ENCODE measurements at places on chromosomes 13 and 19.
A peak's percentile ranks its signal among the peaks of the same experiment; 100 is the strongest.

- peak; percentile 51 for DNase-seq
Observed at GRCh38 chr13:42041011-42041683, 7.3 kb upstream of the DGKH start.

- no peak for DNase-seq
Observed at GRCh38 chr13:76641056-76641455, 245.1 kb downstream of the KCTD12 start.

GRCh38 chr13:108268466-108269112 is 929 bp upstream of the TNFSF13B start:
- DNase-seq = no peak

DNA sequence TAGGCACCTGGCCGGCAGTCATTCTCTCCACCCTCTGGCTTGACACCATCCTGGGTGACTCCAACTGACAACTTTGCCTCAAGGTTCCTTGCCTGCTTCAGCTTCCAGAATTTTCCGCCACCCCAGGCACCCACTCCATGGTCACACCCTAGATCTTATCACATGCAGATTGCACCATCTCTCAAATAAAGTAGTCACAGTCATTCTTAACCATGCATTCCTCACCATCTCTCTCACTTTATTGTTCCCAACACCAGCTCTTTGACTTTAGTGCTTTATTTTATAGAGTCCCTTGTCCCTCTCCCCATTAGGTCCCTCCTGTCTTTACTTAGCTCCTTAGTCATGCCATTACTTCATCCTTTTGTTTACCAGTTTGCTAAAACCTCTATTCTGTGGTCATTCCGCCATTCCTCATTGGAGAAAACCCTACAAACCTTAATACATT is 351.7 kb downstream of the SPRY2 start:
- DNase-seq = peak; percentile 63

DNA sequence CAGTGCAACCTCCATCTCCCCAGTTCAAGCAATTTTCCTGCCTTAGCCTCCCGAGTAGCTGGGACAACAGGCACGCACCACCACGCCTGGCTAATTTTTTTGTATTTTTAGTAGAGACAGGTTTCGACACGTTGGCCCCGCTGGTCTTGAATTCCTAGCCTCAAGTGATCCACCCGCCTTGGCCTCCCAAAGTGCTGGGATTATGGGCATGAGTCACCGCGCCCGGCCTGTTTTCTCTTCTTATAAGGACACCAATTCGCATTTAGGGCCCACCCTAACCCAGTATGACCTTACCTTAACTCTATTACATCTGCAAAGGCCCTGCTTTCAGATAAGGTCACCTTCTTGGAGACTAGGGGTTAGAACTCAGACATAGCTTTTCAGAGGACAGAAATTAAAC is 35.1 kb downstream of the TMEM161A start:
- DNase-seq = peak; percentile 28

GRCh38 chr19:18421371-18421959 is 2.3 kb downstream of the SSBP4 start:
- no peak for DNase-seq

- DNase-seq = no peak
Observed at GRCh38 chr13:95437561-95437960, 115.0 kb upstream of the CLDN10 start.

- peak; percentile 99 for DNase-seq
Observed at GRCh38 chr13:70249332-70250064, 141.2 kb upstream of the KLHL1 start.

- DNase-seq = no peak
Observed at GRCh38 chr19:4115818-4116385, 8.0 kb downstream of the MAP2K2 start.

DNA sequence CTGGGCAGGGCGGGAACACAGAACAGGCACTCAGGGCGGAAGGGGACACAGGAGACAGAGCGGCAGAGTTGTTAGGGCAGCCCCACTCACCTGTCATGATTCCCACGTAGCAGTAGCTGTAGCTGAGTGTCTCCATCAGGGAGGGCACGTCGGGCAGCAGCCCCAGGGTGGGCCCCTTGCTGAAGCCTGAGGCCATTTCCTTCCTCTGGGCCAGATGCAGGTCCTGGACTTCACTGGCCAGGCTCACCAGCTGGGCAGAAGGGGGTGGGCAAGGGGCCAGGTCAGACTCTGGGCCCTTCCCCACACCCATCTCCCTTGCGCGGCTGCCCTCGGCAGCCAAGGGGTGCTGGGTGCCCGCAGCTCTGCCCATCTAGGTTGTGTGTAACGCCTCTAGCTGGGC is 5.9 kb downstream of the MBOAT7 start:
- no peak for DNase-seq

- DNase-seq = peak; percentile 96
Observed at GRCh38 chr13:110382229-110382628, 75.1 kb downstream of the COL4A2 start.

DNA sequence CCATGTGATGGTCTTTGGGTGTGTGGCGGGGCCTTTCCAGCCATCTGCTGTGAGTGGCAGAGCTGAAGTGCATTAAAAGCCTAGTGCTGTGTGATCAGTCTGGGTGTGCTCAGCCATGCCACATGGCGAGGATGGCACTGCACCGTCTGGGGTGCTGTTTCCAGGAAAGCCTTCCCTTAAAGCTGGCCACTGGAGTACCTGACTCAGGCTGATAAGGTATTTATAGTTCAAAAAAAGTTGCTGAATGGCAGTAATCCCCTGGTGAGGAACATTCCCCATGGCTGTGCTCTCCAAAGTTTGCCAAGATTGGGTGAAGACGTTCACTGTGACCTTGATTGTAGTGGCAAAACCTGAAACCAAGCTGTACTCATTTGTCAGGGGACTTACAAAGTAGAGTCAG is 6.0 kb downstream of the GPI start:
- no peak for DNase-seq

DNA sequence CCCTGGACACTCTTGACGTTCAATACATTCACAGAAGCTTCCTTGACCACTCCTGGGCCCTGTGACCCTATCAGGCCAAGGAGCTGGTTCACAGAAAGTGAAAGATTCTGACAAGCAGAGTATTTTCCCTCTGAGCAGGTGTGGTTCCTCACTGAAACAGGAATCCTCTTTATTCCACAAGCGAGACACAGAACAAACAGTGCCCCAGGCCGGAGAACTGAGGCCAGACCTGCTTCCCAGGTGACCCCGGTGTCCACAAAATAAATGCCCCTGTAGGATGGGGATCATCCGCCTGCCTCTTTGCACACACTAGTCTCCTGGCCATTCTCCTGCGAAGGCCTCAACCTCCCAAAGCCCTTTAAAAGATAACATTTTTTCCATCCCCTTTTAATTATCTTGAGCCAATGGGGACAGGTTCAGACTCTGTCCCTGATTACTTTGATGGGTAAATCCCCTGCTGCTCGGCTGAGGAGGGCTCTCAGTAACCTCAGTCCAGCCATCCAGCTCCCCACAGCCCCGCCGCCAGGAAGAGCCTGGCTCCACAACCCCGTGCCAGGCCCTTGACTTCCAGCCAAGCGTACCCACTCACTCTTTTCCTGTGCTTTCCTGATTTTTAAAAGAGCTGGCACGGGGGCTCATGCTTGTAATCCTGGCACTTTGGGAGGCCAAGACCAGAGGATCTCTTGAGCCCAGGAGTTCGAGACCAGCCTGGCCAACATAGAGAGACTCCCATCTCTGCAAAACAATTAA is 129.1 kb downstream of the FOXO1 start:
- DNase-seq = no peak

DNA sequence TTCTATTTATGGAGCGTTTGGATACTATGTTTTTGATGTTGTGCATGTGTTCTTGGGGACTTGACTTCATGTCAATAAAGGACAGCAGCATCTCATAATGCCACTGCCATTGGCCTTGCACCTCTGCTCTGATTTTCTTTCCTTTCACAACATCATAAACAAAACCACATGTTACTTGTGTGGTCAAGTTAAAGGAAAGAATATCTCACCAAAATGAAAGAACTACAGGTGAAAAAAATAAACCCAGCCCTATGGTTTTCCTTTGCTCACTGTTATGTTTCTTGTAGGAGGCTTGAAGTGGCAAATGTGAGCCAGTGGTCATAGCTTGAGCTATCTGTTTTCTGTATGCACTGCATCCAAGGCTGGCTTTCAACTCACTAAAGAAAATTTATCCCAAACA is 240.4 kb downstream of the KCNRG start:
- DNase-seq = no peak

DNA sequence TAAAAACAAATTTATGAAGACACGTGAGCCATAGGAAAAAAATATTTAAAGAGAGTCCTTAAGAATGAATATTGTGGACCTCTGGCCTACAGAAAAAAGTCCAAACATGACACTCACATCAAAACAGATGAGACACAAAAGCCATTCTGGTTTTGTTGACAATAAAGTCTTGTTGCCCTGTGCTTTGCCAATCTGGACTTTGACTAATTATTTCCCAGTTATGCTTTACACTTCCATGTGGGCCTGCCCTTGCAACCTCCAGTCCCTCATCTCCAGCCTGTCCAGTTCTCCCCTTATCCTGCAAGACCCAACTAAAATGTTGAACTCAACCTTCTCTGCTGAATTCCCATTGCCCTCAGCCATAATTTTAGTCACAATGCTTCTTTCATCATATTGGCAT is 184.5 kb upstream of the SERP2 start:
- no peak for DNase-seq

- DNase-seq = no peak
Observed at GRCh38 chr13:51326777-51327176, 12.7 kb upstream of the SERPINE3 start.

GRCh38 chr13:26501641-26502040 is 55.8 kb upstream of the WASF3 start:
- DNase-seq = no peak

GRCh38 chr13:96817336-96817941 is 176.8 kb downstream of the OXGR1 start:
- peak; percentile 25 for DNase-seq

DNA sequence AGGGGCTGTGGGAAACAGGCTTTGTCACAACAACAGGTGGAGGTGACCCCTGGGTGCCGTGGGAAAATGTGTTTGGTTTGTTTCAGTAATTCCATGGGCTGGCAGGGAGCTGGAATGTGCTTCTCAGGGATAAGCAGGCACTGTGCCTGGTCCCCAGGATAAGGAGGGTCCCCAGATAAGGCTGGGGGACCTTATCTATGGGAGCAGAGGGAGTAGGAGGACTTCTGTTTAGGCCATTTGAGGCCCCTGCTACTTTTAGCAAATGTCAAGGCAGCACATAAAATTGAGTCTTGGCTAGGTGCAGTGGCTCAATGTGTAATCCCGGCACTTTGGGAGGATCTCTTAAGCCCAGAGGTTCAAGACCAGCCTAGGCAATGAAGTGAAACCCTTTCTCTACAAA is 59.5 kb downstream of the KCNC3 start:
- no peak for DNase-seq

DNA sequence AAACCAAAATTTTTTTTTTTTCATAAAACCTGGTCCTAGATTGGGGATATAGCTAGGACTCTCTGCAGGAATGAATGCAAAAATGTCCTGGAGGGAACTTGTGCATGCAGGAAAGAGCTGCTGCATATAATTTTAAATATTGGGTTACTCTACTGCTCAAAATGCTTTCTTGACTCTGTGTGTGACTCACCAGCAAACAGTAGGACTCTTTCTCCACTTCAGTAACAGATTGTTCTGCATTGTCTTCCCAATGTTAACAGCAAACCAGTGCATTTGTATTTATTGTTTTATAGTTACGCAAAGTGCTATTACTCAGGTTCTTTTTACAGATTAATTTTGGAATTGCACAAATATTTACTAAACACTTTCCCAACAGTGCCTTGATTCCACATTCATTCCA is 163.7 kb upstream of the KL start:
- peak; percentile 32 for DNase-seq

DNA sequence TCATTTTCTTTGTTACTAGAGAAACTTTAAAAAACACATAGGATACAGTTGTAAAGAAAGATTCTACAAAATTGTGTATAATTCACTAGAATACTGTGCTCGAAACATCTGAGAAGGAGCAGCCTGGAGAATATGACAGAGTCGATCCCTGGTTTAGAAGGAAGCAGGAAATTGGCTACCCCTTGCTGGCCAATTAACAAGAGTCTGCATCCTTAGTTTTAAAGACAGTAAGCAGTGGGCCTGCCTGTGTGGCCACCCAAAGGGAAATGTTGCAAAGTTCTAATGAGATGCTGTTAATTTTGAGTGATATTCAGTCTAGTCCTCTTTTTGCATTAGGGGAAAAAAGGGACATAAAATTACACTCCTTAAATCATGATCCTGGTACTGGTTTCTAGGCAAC is 988.6 kb downstream of the PCDH17 start:
- DNase-seq = no peak

DNA sequence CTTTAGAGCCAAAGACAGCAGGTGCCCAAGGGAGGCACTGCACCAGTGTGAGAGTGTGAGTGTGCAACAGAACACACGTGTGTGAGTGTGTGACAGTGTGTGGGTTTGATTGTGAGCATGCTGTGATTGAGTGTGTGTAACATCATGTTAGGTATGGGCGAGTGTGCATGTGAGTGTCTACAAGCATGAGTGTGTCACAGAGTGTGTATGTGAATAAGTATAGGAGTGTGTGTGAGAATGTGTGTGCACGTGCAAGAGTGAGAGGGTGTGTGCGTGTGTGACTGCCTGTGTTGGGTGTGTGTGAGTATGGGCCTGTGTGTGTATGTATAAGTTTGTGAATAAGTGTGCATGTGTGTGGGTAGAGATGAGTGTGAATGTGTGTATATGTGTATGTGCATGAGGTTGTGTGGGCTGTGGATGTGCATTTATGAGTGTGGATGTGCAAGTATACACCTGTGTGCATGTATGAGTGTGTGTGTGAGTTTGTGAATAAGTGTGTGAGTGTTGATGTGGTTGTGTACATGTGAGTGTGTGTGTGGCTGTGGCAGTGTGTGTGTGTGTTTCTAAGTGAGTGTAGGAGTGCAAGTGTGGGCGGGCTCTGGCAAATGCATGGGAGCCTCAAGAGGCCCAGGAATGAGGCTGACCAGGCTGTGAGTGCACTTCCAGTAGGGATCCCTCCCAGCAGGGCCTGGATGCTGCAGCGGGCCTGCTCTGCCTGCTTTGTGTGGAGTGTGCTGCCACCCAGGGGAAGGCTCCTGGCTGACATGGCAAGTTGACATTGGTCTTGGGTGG is 198.4 kb downstream of the COL4A1 start:
- DNase-seq = peak; percentile 72

- DNase-seq = peak; percentile 14
Observed at GRCh38 chr13:36814465-36814864, 4.6 kb upstream of the RFXAP start.

DNA sequence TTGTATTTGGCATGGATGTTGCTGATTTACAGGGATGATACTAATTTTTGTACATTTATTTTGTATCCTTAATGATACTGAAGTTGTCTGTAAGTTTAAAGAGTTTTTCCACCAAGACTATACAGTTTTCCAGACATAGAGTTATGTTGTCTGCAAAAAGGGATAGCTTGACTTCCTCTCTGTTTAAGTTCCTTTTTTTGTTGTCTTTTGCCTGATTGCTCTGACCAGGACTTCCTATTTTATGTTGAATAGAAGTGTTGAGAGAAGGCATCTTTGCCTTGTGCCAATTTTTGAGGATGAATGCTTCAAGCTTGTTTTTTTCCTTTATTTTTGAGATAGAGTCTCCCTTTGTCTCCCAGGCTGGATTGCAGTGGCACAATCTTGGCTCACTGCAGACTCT is 36.8 kb upstream of the ZNF681 start:
- no peak for DNase-seq
